ENCODE measurements at places on chromosomes 13 and 19. TPM values are rescaled to one million over a fixed set of nuclear protein-coding genes. Genes with fewer than 3 reads are reported as not detected.

DNA sequence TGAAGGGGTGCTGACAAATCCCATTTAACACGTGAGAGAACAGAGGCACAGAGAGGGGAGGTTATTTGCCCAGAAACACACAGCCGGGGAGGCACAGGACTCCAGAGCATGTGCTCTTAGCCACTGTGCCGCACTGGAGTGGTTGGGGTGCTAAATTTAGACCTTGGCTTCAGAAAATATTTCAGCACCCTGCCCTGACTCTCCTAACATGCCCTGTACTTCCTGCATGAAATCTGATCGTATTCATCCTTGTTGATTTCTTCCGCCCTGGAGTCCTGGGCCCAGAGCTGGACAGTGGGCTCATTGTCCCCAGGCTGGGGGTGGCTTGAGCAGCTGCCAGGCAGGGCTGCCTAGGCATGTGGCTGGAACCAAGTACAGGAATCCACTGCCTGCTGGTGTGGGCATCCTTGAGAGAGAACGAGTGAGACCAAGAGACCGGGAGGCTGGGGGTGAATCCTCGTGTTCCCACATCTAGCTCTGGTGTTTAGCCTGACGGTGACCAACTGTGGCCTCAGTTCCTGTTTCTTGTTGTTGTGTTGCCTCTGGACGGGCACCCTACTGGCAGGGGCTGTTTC, 5.3 kb downstream of the SLC27A1 start:
- no peak for DNase-seq

- peak; percentile 81 for DNase-seq
Measured at GRCh38 chr19:1068009-1069001, 1.3 kb downstream of the ARHGAP45 start.

- no peak for DNase-seq
Measured at GRCh38 chr13:95505986-95506385, 46.5 kb upstream of the CLDN10 start.

DNA sequence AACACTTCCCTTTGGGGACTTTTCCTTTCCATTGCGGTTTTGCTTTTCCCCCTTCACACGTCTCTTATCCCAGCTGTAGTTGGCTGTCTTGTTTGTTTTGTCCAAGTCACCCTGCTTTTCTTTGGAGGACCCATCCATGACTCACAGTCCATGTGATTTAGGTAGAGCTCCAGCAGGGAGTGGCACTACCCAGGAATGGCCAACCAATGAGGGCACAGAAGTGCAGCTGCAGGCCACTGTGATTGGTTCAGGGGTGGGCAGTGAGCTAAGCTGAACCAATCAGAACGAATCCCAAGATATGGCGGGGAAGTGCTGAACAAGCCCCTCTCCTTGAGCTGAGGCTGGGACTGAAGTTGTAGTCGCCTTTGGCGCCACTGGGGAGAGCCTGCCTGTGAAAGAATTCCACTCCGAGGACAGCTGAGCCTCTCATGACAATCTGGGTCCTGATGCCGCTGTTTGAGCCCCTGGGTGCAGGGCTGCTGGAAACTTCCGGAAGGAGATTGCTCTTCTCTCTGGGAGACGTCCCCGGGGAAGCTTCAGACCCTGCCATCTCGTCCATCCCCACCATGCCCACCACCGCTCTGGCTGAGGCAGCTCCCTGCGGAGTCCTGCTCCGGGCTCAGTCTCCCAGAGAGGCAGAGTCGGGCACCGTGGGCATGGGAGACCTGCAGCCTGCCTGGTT, 62.9 kb upstream of the URI1 start:
- no peak for DNase-seq

Gene C19orf67
- not detected for total RNA-seq

DNA sequence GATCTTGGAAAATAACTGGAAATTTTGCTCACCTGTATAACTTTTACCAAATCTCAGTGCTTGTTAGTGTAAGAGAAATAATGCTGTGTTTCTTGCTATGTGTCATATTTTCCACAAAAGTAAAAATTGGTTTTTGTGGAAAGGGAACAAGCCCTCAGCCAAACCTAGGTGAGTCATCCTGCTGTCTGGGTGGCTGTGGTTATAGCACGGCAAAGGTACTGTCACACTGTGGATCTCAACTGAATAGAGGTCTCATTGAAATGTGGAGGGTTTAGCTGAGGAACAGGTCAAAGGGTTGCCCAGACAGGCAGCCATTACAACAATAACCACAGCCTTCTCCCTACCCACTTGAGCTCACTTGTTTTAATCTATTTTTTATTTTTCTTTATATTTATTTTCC, 338.8 kb upstream of the DACH1 start:
- no peak for DNase-seq

DNA sequence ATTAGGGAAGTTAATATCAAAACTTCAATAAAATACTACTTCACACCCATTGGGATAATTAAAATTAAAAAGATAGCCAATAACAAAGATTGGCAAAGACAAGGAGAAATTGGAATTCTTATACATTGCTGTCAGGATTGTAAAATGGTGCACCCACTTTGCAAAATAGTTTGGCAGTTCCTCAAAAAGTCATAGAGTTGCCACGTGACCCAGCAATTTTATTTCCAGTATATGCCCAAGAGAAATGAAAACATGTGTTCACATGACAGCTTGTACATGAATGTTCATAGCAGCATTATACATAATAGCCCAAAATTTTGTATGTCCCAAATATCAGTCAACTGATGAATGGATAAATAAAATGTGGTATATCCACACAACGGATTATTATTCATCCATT, 3.3 kb downstream of the MBD3L1 start:
- no peak for DNase-seq
